Common myeloid progenitor, CD34-positive (primary cell): ENCODE measurements at places on chromosomes 11 and 22.

- no peaks in the 10 kb centered on the region for H3K27me3 ChIP-seq
- no peak for DNase-seq
- no peak overlapping the region for H3K27ac ChIP-seq
- H3K4me3 ChIP-seq: no peak overlapping the region
Observed at GRCh38 chr22:30721741-30722140, 27.1 kb downstream of the OSBP2 start.

DNA sequence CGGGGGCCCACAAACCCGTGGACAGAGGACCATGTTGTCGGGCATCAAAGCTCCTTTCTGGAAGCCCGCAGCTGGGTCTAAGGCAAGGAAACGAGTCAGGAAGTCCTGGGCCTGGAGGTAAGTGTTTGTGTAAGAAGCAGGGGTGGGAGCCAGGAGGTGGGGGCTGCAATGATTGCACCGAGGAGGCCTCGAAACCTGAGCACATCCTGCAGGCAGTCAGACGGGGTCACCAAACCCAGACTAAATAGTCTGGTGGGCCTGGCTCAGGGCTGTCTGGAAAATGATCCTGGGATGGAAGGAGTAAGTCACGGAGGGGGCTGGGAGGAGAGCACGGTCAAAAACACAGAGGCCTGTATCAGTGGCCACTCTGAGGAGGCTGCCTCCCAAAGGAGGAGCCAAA lies 539.2 kb downstream of the MN1 start:
- no peaks in the 10 kb centered on the region for H3K36me3 ChIP-seq
- H3K4me1 ChIP-seq: no peaks in the 10 kb centered on the region
- H3K4me3 ChIP-seq: no peak overlapping the region
- H3K27ac ChIP-seq: no peak overlapping the region
- H3K27me3 ChIP-seq: peaks cover 3% of the 10 kb centered on the region

GRCh38 chr22:21938071-21938822 lies 14.4 kb downstream of the PPM1F start:
- H3K27me3 ChIP-seq: no peaks in the 10 kb centered on the region
- H3K4me1 ChIP-seq: peaks cover 78% of the 10 kb centered on the region
- H3K4me3 ChIP-seq: peak overlapping the region; percentile 57
- H3K27ac ChIP-seq: peak overlapping the region; percentile 84
- H3K36me3 ChIP-seq: peaks cover 37% of the 10 kb centered on the region
- peak; percentile 96 for DNase-seq

GRCh38 chr11:9028581-9028980 lies 24.8 kb upstream of the NRIP3 start:
- no peak overlapping the region for H3K4me3 ChIP-seq
- no peak overlapping the region for H3K27ac ChIP-seq
- no peaks in the 10 kb centered on the region for H3K36me3 ChIP-seq
- H3K27me3 ChIP-seq: no peaks in the 10 kb centered on the region
- H3K4me1 ChIP-seq: no peaks in the 10 kb centered on the region
